A673 (cell line): ENCODE measurements at places on chromosomes 4 and X.
A peak's percentile ranks its signal among the peaks of the same experiment; 100 is the strongest.

DNA sequence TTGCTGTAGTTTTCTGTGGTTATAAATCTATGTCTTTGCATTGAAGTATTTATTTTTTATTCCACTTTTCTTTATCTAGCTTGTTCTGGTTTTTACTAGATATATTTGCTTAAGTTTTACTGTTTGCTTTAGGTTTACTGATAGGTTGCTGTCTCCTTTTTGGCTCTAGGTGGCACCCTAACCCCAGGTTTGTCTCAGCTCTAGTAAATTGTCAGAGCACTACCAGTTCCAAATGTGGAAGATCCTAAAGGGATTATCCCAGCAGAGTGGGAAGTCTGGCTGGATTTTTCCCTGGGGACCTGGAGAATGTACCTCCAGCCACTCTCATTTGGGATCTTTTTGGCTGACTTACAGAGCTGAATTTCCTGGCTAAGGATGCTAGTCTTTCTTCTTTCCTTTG, 106.1 kb downstream of the PBDC1 start:
- H3K27ac ChIP-seq = no peak overlapping the region
- H3K36me3 ChIP-seq = no peaks in the 10 kb centered on the region
- H3K4me3 ChIP-seq = no peak overlapping the region
- H3K4me1 ChIP-seq = no peaks in the 10 kb centered on the region

DNA sequence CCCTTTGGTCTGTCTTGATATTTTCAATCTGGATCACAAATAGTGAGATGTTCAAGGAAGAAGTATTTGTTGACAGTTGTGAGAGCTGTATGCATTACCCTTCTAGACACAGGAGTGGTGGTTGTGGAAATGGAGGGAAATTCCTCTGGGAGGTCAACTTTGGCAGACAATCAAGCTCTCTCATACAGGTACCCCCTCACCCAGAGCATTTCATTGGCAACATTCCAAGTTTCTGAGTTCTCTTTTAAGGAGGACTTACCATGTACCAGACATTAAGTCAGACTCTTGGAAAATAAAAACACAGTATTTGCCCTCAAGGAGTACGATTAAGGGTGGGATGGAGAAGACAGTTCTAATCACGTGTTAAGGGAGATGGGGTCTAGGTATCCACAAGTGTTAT, 45.3 kb downstream of the KLHL15 start:
- peaks cover 14% of the 10 kb centered on the region for H3K27me3 ChIP-seq
- peaks cover 5% of the 10 kb centered on the region for H3K36me3 ChIP-seq
- H3K4me1 ChIP-seq = no peaks in the 10 kb centered on the region
- no peak overlapping the region for H3K27ac ChIP-seq

GRCh38 chrX:123756320-123756719, 23.5 kb upstream of the THOC2 start:
- H3K4me1 ChIP-seq = no peaks in the 10 kb centered on the region
- H3K27ac ChIP-seq = no peak overlapping the region
- H3K27me3 ChIP-seq = no peaks in the 10 kb centered on the region
- DNase-seq = no peak
- no peak overlapping the region for H3K4me3 ChIP-seq
- no peaks in the 10 kb centered on the region for H3K36me3 ChIP-seq

- peaks cover 16% of the 10 kb centered on the region for H3K4me1 ChIP-seq
- peak; percentile 60 for DNase-seq
- no peak overlapping the region for H3K4me3 ChIP-seq
- no peak overlapping the region for H3K27ac ChIP-seq
- H3K36me3 ChIP-seq = no peaks in the 10 kb centered on the region
Observed at GRCh38 chrX:34559325-34559724, 97.8 kb downstream of the TMEM47 start.

GRCh38 chr4:183256756-183257385, 63.2 kb downstream of the CLDN22 start:
- H3K4me1 ChIP-seq = no peaks in the 10 kb centered on the region
- peaks cover 47% of the 10 kb centered on the region for H3K36me3 ChIP-seq
- no peak overlapping the region for H3K27ac ChIP-seq

DNA sequence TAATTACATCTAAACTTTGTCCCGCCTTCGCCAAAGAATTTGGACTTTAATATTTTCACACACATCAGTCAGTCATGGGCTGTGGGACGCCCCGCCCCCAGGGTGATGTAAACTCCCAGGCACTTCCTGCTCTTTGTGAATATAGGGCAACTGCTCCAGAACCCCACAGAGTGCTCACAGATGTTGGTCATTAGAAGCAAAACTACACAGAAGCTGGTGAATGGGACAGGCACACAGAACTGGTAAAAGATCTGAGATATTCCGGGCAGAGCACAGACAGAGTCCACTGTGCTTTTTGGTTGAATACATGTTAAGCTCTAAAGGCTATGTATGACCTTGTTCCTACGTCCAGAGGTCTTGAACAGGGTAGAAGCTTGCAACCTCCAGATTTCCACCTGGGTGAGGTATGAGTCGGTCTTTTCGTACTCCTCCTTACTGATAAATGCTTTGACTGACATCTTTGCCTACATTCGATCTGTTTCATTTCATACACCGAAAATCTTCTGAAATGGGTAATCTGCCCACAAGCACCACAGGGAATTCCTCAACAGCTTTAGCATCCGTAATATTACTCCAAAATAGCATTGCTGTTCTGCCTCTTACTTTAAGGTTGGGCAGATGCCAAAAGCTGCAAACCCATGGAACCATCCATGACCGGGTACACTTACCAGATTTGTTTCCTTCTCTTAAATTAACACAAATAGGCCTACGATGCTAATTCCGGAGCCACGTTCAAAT, 144.6 kb downstream of the AMELX start:
- H3K27ac ChIP-seq = peak overlapping the region; percentile 71
- peak; percentile 93 for DNase-seq
- no peaks in the 10 kb centered on the region for H3K36me3 ChIP-seq
- H3K4me1 ChIP-seq = peaks cover 23% of the 10 kb centered on the region

DNA sequence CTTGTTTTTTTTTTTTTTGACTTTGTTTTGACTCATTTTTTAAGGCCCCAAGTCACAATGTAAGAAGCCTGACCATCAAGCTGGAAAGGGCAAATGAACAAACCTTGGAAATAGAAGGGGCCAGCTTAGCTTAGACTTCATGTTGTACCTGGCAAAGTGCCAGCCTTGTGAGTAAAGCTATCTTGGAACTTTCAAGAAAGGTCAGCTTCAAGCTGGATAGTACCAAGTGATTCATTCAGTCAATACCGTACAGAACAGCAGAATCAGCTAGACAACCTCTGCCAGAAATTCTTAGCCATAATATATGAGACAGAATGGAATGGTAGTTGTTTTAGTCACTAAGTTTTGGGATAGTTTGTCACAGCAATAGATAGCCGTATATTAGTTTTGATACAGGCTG, 1492.2 kb upstream of the TENM3 start:
- no peak overlapping the region for H3K27ac ChIP-seq
- no peak for DNase-seq
- H3K36me3 ChIP-seq = no peaks in the 10 kb centered on the region
- H3K4me3 ChIP-seq = no peak overlapping the region

- H3K27ac ChIP-seq = no peak overlapping the region
- H3K27me3 ChIP-seq = no peaks in the 10 kb centered on the region
- H3K4me1 ChIP-seq = no peaks in the 10 kb centered on the region
Observed at GRCh38 chrX:31280580-31280979, 208.7 kb upstream of the FTHL17 start.

DNA sequence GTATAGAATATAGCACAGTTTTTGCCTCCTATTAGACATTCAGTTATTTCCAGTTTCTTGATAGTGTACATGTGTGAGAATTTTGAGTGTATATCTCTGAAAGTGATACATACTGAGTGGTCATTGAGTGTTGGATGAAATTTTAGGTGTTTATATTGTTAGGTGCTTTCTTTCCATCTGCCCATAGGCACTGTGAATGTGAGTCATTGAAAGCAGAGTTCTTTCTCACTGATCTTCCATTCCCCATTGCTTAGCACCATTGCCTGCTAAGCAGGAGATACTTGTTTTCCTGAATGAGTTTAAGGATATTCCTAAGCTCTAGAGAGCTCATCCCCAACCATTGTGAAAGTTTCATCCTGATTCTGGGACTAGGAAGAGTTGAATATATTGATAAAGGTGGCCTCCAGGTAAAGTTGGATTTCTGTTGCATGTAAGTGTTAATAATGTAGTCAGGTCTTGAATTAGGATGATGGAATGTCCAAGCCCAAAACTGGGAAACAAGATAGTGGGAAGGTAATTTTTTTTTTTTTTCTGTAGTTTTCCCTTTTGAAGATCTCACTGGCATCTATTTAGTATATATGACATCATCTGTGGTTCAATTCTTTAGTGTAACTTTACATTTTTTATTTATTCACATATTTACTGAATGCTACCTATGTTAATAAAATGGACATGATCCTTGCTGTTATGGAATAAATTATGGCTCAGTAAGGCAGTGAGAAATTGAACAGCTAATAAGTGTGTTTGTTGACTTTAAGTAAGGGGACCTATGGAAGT, 22.1 kb downstream of the UBE2K start:
- no peak overlapping the region for H3K27ac ChIP-seq
- no peak for DNase-seq
- H3K4me3 ChIP-seq = no peak overlapping the region
- no peaks in the 10 kb centered on the region for H3K27me3 ChIP-seq
- peaks cover 5% of the 10 kb centered on the region for H3K36me3 ChIP-seq

GRCh38 chr4:108118505-108118904, 50.2 kb downstream of the LEF1 start:
- no peaks in the 10 kb centered on the region for H3K36me3 ChIP-seq
- H3K4me1 ChIP-seq = no peaks in the 10 kb centered on the region
- no peak overlapping the region for H3K27ac ChIP-seq

- no peaks in the 10 kb centered on the region for H3K4me1 ChIP-seq
- no peak overlapping the region for H3K4me3 ChIP-seq
- no peaks in the 10 kb centered on the region for H3K27me3 ChIP-seq
- H3K36me3 ChIP-seq = no peaks in the 10 kb centered on the region
- DNase-seq = no peak
Observed at GRCh38 chrX:136210243-136210642, 41.0 kb downstream of the MAP7D3 start.

DNA sequence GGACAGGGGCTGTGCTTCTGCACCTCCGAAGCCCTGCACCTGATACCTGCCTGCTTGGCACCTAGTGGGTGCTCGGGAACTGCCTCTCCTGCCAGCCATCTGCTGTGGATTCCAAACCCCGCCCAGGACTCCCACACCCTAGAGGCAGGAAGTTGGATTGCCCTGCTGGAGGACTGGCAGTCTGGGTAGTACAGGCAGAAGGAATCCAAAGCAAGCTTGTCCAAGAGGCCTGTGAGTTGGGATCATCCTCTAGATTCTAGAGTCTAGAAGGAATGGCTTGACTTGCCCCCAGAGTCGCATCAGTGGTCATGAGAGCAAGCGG, 64.6 kb upstream of the MTM1 start:
- H3K27ac ChIP-seq = no peak overlapping the region
- no peaks in the 10 kb centered on the region for H3K36me3 ChIP-seq
- H3K27me3 ChIP-seq = no peaks in the 10 kb centered on the region
- DNase-seq = no peak

DNA sequence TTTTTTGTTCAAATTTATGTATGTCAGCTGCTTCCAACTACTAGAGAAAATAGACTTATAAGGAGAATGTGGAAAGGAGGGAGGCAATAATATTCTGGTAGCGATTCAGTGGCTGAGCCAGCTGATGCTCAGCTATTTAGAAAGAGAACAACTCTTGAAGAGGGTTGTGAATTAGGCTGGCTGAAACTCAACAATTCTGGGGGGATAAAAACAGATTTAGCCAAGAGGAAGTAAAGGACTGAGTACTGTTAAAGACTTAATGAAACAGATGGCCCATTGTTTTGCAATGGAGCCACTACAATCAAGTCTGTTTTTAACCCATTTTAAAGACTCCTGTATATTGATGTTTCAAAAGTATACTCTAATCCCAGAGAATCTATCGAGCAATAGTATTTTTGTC, 1058.9 kb downstream of the C4orf33 start:
- DNase-seq = peak; percentile 3
- H3K4me3 ChIP-seq = no peak overlapping the region
- no peaks in the 10 kb centered on the region for H3K4me1 ChIP-seq
- no peaks in the 10 kb centered on the region for H3K27me3 ChIP-seq
- H3K27ac ChIP-seq = no peak overlapping the region

DNA sequence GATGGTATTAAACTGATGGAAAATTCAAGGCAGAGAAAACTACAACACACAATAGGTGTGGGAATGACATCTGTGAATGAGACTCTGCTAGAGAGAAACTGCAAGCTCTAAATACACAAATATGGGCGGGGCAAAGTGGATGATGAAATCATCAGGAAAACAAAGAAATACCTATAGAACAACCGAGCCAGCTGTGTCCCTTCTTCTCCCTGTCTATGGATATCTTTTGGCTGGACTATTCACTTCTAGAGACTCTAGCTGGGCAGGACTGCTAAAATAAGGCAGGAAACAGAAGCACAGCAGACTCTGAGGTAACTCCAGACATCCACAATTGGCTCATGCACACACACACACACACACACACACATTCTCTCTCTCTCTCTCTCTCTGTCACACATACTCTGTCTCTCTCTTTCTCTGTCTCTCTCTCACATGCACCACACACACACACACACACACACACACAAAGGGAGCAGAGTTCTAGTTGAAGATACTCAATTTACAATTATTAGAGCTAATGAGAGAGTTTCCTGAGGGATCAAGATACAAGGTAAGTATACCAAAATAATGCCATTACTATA, 27.2 kb upstream of the EDNRA start:
- no peak overlapping the region for H3K4me3 ChIP-seq
- H3K36me3 ChIP-seq = no peaks in the 10 kb centered on the region
- H3K4me1 ChIP-seq = no peaks in the 10 kb centered on the region
- no peak overlapping the region for H3K27ac ChIP-seq
- DNase-seq = peak; percentile 43

GRCh38 chr4:102027961-102028360, 237.4 kb downstream of the BANK1 start:
- H3K4me1 ChIP-seq = no peaks in the 10 kb centered on the region
- no peak overlapping the region for H3K4me3 ChIP-seq
- no peaks in the 10 kb centered on the region for H3K36me3 ChIP-seq

GRCh38 chr4:78424461-78424860, 127.1 kb upstream of the ANXA3 start:
- H3K27ac ChIP-seq = no peak overlapping the region
- no peak overlapping the region for H3K4me3 ChIP-seq
- H3K4me1 ChIP-seq = no peaks in the 10 kb centered on the region
- H3K27me3 ChIP-seq = no peaks in the 10 kb centered on the region

- no peak overlapping the region for H3K4me3 ChIP-seq
- no peaks in the 10 kb centered on the region for H3K27me3 ChIP-seq
Observed at GRCh38 chr4:104726002-104726401, 231.3 kb upstream of the CXXC4 start.

DNA sequence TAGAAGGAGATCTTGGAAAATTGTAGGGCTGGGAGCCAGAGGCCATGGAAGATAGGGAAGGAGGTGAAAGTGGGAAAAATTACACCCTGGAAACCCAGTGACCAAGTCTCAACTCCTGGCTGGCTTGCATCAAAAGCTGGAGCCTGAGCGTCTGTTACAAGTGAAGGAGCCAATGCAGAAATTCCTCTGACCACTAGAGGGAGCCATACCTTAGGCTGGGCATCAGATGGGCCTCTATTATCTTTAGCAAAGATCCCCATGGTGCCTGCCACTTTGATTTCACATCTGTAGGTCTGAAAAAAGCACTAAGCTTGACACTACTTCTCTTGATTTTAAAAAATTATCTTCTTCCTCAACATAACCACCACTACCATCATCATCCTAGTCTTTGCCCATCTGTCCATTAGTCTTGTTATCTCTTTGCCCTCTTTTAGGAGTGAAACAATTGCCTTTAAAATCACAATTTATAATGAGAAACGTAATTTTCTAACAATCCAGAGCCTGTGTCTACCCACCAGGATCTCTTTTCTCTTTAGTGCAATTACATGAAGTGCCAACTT, 62.9 kb downstream of the ANAPC4 start:
- H3K27ac ChIP-seq = peak overlapping the region; percentile 32
- no peak overlapping the region for H3K4me3 ChIP-seq
- no peaks in the 10 kb centered on the region for H3K27me3 ChIP-seq
- peak; percentile 88 for DNase-seq

- H3K4me1 ChIP-seq = no peaks in the 10 kb centered on the region
- H3K4me3 ChIP-seq = no peak overlapping the region
- H3K27ac ChIP-seq = no peak overlapping the region
Observed at GRCh38 chr4:181569553-181569952, 673.6 kb upstream of the TENM3 start.
